ENCODE measurements at places on chromosomes 11 and 22.

DNA sequence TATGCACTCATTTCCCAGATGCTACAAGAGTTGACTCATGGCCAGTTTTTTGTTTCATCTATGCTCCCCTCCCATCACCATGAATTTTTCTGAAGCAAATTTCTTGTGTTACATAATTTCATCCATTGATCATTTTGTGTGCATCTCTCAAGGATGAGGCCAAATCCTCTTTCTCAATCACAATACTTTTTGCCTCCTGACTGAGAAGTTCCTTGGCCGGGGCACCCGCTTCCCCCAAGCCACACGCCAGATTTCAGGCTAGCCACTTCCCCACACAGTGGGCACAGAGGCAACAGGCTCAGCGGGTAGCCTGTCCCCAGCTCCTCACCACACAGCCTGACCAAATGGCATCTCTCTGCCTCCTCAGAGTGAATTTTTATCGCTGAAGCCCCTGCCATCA, 9.8 kb upstream of the DSCAML1 start:
- no peak for DNase-seq

DNA sequence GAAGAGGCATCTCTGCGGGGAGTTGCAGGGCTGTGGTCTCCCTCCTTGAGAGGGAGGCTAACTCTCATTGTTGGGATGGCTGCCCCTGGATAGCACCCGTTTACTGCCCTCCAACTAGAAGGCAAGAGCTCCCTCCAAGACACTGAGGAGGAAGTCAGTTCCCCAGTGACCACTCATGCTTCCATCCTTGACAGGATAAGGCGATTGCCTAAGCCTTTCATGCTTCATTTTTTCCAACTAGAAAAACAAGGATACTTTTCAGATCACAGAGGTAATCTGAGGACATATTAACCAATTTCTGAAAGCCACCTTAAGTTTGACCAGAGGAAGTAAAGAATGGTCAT, 186.6 kb downstream of the MAML2 start:
- no peak for DNase-seq

DNA sequence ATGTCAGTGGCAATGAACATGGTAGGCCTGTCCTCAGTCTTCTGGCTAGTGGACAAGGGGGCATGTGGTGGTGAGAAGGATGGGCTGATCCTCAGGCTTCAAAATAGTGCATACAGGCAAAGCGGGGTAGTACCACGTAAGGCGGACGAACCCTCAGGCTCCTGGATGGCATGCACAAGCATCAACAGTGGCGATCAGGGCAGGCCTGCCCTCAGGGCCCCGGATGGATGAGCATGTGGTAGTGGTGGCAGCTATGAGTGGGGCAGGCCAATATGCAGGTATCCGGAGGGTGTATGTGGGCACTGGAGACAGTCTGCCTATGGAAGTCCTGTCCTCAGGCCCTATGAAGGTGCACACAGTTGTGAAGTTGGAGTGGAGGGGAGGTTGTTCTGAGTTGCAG, 163.8 kb downstream of the GUCY1A2 start:
- no peak for DNase-seq

- no peak for DNase-seq
These were observed 3.6 kb upstream of the MB start for GRCh38 chr22:35620624-35621251.

DNA sequence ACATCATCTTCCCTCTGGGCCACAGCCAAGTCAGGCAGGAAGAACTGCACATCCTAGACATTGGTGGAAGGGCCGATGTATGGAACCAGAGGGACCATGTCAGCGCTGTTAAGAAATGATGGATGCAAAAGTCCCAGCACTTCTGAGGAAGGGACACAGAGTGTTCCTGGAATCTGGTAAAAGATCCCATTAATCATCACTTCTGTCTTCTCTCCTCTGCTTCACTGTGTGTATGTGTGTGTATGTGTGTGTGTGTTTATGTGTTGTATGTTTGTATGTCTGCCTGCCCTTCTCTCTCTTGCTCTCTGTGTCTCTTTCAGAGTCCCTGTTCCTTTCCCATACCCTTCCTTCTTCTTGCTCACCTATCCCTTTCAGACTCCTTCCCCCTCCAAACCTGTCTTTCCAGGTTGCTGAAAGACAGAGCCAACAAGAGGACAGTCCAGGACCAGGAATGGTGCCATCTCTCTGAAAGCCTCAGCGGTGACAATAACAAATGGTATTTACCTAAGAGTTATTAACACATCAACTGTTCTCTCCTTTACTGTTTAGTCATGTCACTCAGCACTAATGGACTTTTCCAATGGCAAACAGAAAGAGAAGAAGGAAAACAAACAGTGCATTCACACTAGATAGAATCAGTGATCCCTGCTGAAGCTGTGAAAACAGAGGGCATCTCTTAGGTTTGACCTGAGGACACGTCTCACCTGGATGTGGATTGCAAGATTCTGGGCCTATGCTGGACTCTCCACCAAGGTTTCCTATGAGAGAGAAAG, 47.1 kb downstream of the EHF start:
- no peak for DNase-seq

DNA sequence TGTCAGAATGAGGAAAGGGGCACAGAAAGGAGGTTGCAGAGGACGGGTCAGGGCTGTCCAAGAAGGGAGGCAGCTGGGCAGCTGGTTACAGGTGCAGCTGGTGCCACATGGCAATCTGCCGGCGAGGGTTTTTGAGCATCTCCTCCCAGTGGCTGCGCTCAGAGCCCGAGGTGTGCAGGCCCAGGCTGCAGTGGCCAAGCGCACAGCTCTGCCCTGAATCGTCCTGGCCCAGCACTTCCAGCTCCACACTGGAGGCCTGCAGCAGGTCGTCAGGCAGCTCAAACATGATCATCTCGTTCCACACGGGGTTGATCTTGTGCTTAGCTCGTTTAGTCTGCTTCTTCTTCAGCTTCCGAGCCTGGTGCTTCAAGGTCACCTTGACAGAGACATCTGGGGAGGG, 42.2 kb downstream of the SYT13 start:
- no peak for DNase-seq

- peak; percentile 86 for DNase-seq
These were observed 19.1 kb upstream of the MYRF start for GRCh38 chr11:61733120-61733978.

DNA sequence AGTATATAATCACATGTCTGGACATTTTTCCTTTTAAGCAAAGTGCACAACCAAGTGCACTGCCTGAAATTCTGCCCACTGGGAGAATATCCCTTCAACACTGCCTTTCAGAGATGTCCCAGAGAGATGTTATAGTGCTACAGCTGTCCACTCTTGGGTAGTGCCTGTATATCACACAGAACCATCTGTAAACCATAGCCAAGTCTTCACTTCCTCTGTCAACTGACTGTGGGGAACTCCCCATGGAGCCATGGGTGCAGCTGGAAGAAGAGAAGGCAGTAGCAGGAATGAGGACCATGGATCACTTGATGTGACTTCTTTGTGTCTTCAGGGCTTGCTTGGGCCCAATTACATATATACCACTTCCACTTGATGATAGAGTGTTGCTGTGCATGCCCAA, 44.6 kb upstream of the LIN7C start:
- DNase-seq = no peak

DNA sequence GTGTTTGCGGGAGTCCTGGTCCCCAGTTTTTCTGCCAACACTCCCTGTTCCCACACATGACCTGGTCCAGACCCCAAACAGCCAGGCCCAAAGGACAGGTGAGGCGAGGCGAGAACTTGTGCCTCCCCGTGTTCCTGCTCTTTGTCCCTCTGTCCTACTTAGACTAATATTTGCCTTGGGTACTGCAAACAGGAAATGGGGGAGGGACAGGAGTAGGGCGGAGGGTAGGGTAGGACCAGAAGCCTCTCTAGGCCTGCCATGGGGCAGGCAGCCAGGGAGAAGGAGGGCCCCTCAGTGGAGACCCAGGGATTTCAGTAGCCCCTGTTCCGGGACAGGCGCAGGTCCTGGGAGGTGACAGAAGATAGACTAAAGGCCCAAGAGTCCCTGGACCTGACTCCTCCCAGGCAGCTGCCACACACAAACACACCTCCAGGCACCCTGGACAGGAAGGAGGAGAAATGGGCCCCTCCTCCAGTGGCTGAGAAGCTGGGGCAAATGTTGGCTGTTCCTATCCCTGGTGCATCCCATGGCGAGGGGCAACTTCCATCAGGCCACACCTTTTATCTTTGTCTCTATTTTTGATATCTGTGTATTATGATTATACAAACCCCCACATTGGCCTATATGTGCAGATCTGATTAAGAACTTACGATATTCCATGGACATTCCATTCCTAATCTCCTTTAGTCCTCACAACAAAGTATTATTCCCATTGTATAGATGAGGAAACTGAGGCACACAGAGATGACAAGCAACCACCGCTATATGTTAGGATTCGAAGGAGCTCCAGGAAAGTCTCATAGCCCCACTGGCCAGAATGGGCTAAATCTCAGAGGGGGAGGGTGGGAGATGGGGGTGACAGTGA, 626 bp upstream of the F2 start:
- no peak for DNase-seq

DNA sequence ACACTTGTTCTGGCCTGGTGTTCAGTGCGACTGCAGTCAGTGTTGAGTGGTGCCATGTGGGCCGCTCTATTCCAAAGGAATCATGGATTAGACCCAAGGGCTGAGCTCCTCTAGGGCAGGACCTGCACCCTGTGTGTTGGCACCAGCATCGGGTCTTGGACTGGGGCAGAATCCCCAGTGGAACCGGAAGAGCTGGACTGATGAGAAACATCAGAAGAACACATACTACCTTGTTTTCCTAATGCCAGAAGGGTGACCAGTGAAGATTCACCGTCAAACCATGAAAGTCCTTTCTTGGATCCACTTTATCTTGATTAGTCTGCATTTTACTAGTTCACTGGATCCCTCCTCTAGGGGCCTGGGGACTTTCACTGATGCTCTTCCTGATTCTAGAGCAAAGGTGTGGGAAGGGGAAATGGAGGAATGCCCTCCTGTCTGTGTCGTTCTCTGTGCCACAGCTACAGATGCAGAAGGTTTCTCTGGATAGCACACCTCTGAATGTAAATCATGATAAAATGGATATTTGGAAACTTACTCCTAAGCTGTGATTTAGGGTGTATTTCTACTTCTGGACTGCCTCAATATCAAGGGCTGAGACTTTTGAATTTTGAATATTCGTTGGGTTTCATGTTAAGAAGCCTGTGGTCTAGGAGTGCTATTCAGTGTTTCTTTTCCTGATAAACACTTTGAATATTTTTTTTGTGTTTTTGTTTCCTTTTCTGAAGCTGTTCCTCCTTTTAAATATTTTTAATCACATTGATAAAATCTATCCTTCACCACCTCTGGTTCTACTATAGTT, 11.0 kb upstream of the GLB1L3 start:
- no peak for DNase-seq

- no peak for DNase-seq
These were observed 10.4 kb upstream of the PPARA start for GRCh38 chr22:46139895-46140350.

DNA sequence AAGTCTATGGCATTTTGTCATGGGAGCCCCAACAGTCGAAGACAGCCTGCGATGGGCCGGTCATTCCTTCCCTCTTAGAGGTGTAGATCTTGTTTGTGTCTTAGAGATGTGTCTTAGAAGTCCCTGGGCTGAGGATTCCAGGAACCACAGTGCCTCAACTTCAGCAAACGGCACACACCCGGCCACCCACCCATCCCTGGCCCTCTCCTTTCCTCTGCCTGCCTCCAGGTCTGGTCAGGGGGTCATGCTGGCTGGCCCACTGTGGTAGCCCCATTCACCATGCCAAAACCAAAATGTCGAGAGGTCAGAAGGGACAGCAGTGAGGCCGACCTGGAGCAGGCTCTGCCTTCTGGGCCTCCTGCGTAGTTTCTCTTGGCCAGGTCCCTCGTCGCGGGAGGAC, 857.9 kb downstream of the TBC1D22A start:
- no peak for DNase-seq

- no peak for DNase-seq
These were observed 125.2 kb downstream of the TEAD1 start for GRCh38 chr11:12799334-12799835.

- DNase-seq = no peak
These were observed 16.3 kb upstream of the GDPD5 start for GRCh38 chr11:75542088-75542438.

- DNase-seq = no peak
These were observed 67.1 kb downstream of the SNX19 start for GRCh38 chr11:130849215-130849568.

- DNase-seq = no peak
These were observed 12.4 kb downstream of the TTC38 start for GRCh38 chr22:46280063-46280817.

DNA sequence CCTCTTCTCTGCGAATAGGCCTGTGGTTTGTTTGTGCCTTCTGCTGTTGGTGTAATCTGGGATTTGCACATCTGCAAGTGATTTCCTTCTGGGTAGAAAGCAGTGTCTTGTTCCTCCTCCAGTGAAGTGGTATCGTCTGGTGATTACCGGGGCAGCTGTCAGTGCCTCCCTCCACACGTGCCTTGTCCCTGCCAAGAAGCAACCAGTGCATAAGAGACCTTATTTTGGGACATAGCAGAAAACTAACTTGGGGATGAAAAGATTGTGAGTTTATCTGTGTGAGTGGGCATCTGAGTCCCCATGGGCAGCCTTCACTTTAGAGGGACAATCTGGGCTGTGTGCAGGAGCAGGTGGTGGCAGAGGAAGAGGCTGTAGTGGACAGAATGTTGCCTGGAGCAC, 71.5 kb upstream of the SORL1-AS1 start:
- DNase-seq = no peak

DNA sequence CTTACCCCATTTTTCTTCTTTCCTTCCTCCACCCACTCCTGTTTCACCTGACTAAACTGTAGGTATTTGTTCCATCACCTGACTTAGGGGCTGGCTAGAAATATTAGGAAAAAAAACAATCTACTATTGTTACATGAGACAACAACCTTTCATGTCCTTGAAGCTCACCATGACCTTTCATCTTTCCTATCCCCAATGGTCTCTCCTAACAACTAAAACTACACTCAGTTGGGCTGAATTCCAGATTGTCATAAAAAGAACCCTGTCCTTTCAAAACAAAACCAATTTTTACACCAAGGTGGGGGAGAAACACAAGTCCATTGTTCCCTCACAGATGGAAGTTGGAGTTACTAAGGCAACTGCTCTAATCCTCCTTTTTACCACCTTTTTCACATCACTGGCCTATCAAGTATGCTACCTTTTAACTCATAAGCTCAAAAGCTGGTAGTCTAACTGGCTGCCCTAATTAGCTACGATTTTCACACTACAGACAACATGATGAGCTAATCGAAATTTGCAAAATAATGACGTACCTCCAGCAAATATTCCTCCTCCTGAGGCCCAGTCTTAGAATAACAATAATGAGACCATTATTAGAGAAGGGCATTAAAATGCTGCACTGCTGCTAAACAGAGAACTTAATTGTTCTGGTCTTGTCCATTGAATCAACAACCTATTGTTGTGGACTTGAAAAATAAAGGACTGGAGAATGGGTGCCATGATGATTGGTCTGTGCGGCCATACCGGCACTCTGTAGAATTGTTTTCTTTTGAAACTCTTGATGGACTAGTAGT, 46.5 kb upstream of the SOX6 start:
- no peak for DNase-seq

GRCh38 chr11:133619973-133620372, 87.7 kb upstream of the OPCML start:
- DNase-seq = no peak
